ENCODE measurements at places on chromosomes 7 and 10.

DNA sequence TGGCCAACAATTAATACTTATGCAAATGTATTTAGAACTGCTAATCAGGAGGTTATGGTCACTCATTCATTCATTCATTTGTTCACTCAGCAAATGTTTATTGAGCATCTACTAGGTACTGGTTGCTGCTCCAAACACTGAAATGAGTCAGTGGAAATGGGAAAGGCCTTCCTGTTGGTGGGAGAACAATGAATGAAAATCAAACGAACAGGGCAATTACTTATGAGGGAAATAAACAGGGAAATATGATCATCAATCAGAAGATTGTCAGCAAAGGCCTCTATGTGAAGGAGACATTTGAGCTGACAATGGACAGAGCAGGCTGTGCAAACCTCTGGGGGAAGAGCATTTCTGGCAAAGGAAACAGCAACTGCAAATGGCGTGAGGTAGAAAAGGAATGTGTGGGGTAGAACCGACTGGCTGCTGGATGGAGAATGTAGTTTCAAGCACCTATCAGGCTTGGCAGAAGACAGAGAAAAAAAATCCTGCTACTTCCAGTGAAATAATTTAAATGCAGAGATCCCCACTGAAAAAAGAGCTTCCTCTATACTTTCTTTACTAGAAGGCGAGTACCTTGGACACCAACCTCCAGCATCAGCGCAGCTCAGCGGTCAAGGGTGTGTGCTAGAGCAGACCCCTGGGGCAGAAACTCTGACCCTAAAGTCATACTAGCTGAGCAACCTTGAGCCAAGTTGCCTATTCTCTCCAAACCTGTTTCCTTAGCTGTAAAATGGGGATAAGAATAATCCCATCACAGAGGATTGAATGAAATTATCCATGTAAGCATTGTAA is 108.8 kb upstream of the EEPD1 start:
- no peak for DNase-seq

DNA sequence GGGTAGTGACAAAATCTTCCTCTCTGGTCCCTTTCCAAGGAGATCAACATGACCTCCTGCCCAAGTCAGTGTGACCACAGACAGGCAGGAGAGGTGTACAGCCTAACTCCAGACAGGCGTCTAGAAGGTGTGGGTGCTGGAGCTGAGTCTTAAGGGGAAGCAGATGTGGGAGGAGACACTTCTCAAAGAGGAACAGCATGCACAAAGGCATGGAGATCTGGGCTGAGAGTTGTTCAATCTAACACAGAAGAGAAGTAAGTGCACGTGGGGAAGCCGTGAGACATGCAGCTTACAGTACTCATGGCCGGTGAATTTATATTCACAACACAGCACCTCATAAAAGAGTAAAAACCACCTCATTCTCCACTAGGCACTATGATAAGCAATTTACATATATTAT is 23.8 kb upstream of the GSDME start:
- no peak for DNase-seq

- no peak for DNase-seq
These were observed 28.5 kb downstream of the EPC1 start for GRCh38 chr10:32318476-32318896.

DNA sequence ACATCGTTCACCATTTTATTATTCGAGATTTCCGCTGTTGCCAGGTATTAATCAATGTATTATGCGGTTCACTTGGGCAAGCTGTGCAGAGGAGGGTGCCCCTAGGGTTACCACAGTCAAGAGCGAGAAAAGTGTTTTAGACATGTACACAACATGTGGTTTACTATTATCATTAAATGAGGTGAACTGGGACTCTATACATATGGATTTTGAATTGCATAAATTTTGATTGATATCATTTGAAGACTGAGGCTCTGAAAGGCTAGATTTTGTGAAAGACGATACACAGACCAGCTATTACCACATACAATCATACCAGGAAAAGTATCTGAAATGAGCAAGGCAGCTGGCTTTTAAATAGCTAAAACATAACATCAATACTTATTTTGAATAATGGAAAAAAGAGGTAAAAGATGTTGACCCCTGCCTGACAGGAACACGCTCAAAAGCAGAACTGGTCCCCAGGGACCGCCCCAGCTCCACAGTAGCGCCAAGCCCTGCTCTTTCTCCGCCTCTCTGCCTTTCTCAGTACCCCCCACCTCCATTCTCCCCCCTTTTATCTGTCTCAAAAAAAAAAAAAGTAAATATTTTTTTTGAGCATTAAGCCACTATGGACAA is 413.4 kb upstream of the MKI67 start:
- DNase-seq = no peak

DNA sequence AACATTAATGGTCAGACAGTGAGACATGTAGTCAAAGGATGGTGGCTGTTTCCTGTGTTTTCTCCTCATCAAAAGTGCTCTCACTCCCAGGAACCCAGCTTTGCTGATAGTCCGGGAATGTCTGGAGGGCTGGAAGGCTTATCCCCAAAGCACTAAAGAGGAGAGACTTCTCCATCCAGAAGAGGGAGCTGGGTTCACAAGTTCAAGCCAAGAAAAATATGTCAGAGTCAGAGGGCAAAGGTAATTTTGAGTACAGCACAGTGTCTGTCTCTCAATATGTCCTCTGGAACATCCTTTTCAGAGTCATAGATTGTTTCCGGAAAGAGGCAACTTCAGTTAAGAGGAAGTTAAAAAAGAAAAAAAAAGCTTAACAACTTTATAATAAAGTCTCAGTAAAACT is 281.5 kb upstream of the PHYHIPL start:
- DNase-seq = no peak

DNA sequence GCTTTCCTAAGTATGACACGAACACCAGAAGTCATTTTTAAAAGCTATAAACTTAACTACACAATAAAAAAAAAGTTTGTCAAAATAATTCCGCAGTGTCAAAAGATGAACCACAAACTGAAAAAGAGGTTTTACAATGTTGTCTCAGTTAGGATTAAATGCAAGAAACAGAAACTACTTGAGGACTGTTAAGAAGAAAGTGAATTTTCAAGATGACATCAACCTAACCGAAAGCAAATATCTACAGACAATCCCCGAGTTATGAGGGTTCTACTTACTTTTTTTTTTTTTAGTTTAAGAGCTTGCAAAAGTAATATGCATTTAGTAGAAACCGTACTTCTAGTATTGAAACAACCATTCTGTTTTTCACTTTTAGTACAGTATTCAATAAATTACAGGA is 62.3 kb downstream of the TFPI2 start:
- DNase-seq = no peak

DNA sequence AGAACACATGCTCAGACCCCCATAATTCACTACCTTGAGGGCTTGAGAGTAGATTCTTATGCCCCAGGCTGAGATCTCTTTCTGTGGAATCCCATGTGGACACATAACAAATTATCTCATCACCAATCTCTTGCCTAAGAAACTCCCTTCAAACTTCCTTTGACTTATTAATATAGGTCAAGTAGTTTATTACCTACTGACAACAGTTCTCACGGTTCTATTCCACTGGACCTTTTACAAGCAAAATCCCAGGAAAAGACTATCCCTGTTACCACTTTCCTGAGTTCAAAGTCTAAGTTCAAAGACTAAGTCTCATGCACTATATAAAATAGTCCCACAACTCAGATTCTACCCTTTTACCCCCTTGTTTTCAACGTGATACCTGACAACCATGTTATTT is 754.7 kb downstream of the SUGCT start:
- no peak for DNase-seq

- DNase-seq = no peak
These were observed 19.8 kb upstream of the TOMM7 start for GRCh38 chr7:22842383-22842941.

DNA sequence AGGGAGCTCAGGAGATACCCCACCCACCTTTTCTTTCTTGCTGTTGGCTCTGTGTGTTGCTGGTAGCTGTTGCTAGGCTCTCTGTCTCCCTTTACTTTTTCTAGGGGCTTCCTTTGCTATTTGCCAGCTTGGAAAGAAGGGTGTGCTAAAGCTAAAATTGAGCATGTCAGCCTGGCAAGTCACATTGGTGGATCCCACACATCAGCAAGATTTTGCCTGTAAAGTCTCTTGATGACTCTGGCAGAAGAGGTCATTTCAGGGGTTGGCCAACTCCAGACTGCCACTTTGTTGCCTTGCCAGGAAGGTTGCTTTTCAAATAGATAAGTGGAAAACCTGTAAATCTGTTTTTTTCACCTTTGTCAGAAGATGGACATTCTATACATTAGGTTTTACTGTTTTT is 9.9 kb downstream of the CCNY start:
- DNase-seq = no peak

DNA sequence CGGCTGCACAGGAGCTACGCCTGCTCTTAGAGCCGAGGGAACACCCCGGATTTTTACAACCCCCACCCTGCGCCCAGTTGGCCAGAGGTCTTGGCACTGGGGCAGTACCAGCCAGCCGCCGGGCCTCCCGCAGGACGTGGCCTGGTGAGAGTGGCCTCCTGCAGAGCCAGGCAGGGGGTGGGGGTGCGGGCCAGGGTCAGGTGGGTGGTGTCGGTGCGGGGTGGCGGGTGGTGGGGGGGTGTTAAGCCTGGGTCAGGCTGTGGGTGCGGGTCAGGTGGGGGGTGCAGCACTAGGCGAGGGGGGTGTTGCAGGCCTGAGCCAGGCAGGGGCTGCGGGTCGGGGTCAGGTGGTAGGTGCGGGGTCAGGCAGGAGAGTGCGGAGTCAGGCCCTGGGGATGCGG is 647 bp downstream of the ECHS1 start:
- DNase-seq = no peak

DNA sequence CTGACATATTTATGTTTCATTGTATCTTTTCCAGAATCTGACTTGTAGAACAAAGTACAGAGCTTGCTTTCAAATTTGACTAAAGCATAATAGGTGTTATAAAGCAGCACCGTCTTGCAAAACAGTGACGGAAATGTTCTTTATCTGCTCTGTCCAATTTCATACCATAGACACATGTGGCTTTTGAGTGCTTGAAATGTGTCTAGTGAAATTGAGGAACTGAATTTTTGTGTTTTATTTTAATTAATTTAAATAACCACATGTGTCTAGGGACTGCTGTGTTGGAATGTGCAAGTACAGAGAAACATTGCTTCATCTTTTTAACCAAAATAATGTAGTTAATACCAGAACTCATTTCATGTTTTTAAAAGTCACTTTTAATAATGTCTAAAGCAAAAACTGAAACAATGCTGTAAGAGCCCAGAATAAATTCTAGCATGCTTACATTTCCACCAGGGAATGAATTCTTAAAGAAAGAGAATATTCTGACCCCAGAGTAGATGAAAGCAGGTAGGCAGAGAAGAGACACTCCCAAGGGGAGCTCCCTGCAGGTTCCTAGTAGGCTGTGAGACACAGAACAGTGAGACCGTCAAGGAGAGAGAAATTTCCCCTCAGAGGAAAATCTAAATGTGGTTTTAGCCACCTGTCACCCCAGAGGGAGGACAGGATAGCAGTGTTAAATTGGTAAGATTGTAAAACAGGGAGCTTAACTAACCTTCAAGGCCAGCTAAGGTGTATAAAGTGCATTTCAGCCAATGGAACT is 175.3 kb upstream of the KMT2E start:
- no peak for DNase-seq

GRCh38 chr10:61888744-61889143 is 12.8 kb upstream of the ARID5B start:
- no peak for DNase-seq

DNA sequence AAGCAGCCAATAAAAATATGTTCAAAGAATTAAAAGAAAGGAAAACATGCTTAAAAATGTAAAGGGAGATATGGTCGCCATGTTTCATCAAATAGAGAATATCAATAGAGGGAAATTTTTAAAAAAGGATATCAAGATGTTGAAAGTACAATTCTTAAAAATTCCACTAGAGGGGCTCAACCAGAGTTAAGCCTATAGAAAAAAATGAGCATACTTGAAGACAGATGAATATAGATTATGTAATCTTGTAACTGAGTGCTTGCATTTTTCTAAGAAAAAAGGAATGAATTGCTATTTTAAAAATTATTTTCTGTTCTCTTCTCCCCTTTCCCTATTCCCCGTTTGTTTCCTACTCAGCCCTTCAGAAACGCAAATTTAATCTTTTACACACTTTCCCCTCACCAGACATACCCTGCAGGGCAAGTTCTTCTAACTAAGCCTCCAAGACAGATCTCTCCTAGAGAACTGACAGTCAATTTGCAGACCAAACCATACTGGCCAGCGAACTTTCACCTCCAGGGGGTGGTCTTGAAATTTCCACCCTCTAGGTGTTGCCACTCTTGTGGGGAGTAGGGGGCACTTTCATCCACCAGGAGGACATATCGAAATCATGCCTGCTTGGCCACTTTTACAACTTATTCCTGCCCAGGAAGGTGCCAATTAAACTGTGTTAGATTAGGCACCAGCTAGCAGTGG is 67.7 kb downstream of the NSUN6 start:
- DNase-seq = no peak

DNA sequence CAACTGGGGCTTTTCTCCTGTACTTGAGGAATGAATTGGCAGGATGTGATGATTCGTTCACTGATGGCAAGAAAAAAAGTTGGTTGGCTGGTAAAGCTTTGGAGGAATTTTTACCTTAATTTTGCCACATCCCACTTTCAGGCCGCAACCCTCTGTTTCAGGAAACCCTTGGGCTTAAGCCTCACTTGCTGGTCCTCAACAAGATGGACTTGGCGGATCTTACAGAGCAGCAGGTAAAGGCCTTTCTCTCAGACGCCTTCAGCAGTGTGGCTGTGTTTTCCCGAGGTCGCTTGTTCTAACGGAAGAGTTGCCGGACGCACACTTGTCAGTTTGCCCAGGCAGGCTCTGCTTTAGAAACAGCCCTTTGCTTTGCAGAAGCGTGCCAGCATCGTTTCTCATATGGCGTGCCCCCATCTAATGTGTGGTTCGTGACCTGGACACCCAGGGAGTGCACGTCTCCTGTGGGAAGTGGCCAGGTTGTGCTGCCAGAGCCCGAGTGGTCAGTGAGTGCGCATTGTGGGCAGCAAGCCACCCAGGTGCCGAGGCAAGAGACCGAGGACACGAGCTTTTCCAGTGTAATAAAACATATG is 2.2 kb downstream of the MTG1 start:
- no peak for DNase-seq

GRCh38 chr7:87413951-87414793 is 61.3 kb downstream of the ABCB4 start:
- no peak for DNase-seq

DNA sequence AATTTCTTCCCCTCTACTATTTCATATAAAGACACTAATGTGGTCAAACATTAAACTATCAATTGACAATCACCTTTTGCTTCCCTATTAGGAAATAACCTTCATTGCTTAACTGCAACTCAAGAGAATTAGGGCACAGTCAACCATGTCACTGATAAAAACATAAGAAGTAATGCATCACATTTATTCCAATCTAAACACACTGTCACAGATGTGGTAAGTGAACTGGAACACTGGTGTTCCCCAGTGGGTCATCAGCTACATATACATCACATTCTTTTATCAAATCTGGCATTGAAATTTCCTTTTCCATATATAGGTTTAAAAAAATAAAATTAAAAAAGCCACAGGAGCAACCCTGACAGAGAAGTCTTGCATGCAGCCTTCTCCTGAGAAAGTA is 3.7 kb downstream of the TRIL start:
- no peak for DNase-seq

DNA sequence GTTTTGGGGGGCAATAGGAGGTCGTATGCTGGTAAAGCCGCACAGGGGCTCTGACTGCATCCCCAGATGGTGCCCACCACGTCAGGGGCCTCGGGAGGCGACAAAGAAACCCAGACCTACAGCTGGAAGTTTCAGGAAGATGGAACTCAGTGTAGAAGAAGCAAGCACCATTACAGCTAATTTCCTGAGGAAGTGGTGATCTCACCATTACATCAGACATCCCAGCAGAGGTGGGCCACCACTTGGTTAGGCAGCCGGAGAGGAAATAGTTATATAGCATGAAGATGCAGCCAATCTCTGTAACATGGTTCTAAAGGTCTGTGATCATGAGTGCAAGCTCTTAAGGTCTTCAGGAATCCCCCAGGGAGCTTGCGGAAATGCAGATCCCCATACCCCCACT is 127.3 kb upstream of the PCBD1 start:
- DNase-seq = no peak

Measured in stimulated activated CD8-positive, alpha-beta memory T cell treated with anti-CD3 and anti-CD28 coated beads, Interleukin-12 subunit alpha, Interleukin-12 subunit beta, amount 100 ng/mL, for 4 hours (primary cell).